ENCODE measurements at places on chromosomes 1 and 21.
A peak's percentile ranks its signal among the peaks of the same experiment; 100 is the strongest.

DNA sequence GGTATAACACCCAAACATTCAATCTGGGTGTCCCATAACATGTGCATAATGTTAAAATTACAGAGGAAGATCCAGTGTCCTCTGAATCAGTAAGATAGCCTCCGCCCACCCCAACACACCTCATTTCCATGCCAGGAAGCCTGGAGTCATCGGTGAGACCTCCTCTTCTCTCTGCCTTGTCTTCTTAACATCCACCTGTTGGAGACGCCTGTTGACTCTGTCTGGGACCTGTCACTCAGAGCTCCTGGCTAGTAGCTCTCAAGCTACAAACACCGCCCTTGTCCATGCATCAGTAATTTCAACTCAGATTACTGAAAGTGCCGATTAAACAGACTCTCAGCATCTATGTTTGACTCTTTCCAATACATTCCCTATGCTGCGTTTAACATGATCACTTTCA lies 27.4 kb downstream of the KCNJ15 start:
- DNase-seq, result no peak

- peak; percentile 46 for DNase-seq
These were observed 266.9 kb downstream of the PTPRU start for GRCh38 chr1:29502911-29503840.

DNA sequence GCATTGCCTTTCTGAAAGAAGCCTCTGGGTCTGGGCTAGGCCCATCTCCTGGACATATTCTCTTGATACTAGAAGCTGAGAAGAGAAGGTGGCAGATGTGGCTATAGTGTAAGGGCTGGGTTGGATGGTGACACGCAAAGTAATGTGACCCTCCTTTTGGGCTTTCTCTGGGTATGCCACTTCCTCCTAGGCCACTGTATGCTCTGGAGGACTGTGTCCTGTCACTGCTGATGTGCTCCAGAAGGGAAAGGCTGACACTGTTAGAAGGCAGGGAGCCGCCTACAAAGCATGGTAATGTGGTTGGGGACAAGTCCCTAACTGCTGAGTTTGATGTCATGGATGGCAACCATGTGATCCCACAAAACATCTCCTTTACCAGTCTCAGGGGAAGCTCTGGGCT lies 112.1 kb downstream of the BCAR3 start:
- DNase-seq, result peak; percentile 44

DNA sequence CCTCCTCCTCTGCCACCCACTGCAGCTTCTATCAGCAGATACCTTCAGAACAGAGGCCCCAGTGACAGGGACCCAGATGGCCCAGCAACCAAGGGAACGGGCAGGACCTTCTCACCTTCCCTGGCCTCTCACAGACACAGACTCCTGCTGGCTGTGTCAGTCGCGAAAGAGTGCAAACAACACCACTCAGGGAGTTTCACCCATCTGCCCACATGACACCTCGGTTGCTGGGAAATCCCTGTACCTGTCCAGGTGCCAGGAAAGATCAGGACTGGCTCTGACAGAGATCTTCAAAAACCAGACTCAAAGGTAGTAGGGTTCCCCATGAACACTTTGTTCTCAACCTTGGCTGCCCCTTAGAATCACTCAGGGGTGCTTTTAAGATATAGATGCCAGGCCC lies 83.5 kb upstream of the HIVEP3 start:
- no peak for DNase-seq

DNA sequence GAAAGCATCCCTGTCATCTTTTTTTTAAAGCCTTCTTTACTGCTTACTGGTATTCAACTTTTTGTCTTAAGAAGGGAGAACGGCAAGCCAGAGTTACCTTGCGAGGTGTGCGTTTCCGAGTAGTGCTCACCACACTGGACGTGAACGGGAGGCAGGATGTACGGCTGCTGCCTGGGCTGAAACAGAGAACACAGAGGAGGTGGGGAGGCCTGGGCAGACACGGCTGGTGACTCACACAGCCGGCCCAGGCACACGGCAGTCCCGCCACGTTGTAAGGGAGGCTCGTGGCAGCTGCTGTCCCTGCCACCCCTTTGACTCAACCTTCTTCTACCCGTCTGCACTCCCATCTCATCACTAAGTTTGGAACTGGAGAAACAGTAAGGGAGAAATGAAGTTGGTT lies 105.8 kb downstream of the SMYD2 start:
- DNase-seq, result no peak

- DNase-seq, result peak; percentile 96
These were observed 59.3 kb downstream of the H3-3A start for GRCh38 chr1:226121587-226122400.

- DNase-seq, result peak; percentile 87
These were observed at the start of gene SHISAL2A for GRCh38 chr1:52632732-52633290. SHISAL2A (plus strand) TSS chr1:52633168; CDS start chr1:52633494, 326 bp downstream.

GRCh38 chr1:236497908-236498307 lies 25.9 kb upstream of the LGALS8 start:
- no peak for DNase-seq

- no peak for DNase-seq
These were observed 188.3 kb upstream of the EDN2 start for GRCh38 chr1:41672641-41673361.

GRCh38 chr1:207081088-207081487 lies 7.6 kb upstream of the C4BPB start:
- DNase-seq, result no peak

DNA sequence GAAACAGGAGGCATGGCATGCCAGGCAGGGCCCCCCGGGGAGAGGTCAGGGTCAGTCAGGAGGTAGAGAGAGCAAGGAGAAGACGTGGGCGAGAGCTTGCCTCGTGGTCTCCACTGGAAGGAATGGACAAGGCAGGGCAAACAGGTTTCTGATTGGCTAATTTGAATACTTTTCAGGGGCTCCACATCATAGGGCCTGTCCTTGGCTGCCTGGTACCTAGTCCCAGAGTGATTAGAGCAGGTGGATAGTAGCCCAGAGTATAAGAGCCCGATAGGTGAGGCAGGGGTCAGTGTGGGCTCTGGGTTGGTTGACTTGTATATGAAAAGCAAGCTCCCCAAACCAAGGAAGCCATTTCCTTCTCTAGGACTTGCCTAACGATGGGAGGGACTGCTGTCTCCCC lies 178.6 kb downstream of the ZP4 start:
- no peak for DNase-seq

DNA sequence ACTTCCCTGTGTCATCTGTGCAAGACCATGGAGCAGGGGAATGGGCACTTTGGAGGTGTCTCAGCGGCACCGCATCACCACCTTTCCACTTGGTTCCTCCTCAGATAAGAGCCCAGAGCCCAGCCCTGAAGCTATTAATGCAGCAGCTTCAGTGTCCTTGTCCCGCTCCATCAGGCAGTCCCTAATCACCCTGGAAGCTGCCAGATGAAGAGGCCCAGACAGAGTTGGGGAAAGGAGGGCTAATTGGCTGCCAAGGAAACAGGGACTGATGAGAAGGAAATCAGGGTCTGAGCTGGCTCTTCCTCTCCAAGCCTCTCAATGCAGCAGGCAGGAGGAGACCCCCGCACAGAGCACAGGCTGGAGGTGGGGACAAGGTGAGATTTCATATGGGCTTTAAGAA lies 83.1 kb upstream of the KLHDC7A start:
- no peak for DNase-seq

DNA sequence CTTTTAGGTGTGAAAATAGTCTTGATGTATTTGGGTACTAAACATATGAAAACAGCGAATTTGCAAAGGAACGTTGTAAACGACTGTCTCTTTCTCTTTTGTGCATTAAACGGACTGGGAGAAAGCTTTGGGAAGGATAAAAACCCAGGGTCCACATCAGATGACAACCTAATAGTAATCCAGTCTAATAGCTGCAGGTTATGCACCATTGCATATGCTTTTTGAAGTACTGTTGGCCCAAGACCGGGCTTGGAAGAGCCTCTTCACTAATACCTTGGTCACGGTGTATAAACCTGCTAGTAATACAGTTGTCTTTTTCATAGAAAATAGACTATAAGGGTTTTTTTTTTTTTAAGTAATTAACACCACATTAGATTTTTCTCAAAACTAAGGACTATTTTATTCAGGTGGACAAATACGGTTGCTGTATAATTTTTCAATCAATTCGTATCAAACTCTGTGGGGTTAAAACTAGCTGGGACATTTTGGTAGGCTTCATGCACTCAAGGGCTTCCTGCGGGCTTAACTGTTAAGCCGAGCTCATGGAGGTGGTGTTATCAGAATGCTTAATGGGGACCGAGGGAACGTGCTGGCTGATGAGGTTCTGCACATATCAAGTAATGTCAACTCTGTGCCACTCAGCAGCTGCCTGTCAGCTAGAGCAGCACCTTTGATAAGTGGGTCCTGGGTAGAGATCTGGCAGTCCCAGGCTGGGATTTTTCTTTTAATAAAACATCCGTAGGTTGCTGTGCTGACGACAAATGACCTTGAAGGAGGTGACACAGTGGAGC lies 2.1 kb downstream of the RYR2 start:
- peak; percentile 65 for DNase-seq

DNA sequence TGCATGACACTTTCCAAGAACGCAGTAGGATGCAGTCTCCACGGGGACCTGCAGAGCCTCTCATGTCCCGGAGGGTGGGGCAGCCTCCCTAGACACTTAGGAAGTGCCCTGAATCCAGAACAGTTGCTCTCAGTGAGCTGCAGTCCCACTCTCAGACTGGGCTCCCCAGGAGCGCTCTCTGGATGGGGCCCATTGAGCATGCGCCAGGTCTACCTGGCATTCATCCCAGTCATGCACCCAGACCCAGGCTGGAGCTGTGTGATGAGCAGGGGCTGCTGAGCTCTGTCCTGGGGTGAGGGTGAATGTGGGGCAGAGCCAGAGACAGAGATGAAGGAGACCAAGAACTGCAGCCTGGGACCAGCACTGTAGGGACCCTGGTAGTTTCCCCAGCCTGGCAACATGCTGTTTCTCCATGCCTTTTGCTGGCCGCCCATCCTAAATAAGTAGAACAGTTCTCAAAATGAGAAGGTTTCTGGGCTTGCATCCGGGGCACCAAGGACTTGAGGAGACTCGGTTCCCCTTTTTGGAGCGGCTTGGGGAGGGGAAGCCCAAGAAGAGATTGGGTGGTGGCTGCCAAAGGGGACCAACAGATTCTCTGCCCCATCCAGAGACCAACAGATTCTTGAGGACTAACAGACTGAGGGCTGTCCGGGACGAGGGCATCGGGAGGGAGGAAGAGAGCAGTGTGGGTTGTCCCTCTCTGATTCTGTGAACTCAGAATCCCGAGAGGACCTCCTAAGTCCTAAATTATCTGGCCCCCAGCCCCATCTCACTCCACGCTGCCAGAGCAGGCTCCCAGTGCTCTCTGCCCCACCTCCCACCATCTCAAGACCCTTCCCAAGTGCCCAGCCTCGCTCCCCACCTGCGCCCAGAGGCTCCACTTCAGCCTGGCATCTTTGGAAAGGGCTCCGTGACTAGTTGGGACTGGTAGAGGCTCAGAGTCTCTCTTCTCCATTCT lies 1.0 kb upstream of the PGLYRP4 start:
- peak; percentile 39 for DNase-seq

- peak; percentile 82 for DNase-seq
These were observed 50.4 kb upstream of the RIPK4 start for GRCh38 chr21:41817228-41817627.

DNA sequence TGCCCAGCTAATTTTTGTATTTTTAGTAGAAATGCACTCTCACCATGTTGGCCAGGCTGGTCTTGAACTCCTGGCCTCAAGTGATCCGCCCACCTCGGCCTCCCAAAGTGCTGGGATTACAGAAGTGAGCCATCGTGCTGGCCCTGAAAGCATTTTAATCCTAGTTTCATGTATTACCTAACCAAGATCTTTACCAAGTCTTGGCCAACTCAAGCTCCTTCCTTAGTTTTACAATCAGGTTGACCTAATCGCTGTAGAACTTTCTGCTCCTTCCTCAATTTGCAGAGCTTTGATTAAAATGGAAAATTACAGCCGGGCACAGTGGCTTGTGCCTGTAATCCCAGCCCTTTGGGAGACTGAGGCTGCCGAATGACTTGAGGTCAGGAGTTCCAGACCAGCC lies 3.2 kb upstream of the TMEM63A start:
- no peak for DNase-seq

GRCh38 chr1:72197786-72198185 lies 84.6 kb downstream of the NEGR1 start:
- DNase-seq, result no peak

GRCh38 chr1:223200903-223201302 lies 57.9 kb upstream of the TLR5 start:
- DNase-seq, result no peak

DNA sequence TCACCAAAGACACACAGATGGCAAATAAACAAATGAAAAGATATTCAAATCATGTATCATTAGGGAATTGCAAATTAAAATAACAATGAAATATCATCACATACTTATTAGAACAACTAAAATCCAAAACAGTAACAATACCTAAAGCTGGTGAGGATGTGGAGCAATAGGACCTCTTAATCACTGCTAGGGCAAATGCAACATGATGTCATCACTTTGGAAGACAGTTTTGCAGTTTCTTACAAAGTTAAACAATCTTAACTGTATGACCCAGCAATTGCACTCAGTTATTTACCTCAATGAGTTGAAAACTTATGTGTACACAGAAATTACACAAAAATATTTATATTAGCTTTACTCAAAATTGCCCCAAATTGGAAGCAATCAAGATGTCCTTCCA lies 47.3 kb downstream of the SELENOF start:
- no peak for DNase-seq

GRCh38 chr1:163263818-163264655 lies 57.7 kb upstream of the NUF2 start:
- no peak for DNase-seq

DNA sequence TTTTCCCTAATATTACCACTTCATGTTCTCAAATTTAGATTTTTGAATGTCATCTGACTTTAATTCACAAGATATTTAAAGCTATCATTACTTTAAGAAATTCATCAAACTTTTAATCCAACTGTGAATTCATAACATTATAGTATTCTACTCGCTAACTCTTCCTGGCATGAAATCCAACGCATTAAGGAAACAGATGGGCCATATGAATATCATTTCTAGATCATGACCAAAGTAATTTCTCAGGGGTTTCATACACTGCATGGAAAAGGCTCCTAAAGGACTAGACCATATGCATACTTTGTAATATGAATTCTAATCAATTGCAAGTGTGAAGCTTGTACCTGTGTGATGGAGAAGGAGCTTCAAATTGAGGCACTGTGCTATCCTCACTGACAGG lies 72.4 kb downstream of the COP1 start:
- DNase-seq, result no peak

DNA sequence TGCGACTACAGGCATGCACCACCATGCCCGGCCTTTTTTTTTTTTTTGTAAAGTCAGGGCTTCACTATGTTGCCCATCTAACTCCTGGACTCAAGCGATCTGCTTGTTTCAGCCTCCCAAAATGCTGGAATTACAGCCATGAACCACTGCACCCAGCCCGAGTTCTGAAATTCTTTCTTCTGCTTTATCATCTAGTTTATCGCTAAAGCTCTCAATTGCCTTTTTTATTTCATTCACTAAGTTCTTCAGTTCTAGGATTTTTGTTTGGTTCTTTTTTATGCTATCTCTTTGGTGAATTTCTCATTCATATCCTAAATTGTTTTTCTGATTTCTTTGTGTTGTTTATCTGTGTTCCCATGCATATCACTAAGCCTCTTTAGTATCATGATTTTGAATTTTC lies 27.0 kb downstream of the KIAA0319L start:
- no peak for DNase-seq

GRCh38 chr1:102872526-102872925 lies 235.8 kb downstream of the COL11A1 start:
- peak; percentile 62 for DNase-seq

Measured in endodermal cell (in vitro differentiated cells).